ENCODE measurements at places on chromosomes 3 and 15.

- DNase-seq, result no peak
These were observed 74.4 kb downstream of the DLG1 start for GRCh38 chr3:197224034-197224444.

- no peak for DNase-seq
These were observed 15.5 kb downstream of the KLF15 start for GRCh38 chr3:126341755-126342150.

GRCh38 chr15:98873441-98874218 lies 134.0 kb downstream of the PGPEP1L start:
- DNase-seq, result peak; percentile 47

DNA sequence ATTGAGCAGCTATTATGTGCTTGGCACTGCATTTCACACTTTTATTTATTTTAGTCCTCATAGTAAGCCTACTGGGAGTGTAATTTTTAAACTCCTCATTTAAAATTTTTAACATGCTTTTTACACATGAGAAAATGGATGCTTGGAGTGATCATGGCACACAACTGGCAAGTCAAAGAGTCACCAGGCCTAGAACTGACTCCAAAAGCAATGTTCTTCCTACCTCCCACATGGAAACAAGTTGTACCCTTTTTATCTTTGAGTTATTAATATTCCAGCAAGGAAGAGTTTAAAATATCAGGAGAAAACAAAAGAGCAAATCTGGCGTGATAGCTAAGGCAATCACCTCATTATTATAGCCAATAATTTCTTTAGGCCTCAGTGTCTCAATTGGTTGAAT lies 100.6 kb downstream of the MEIS2 start:
- no peak for DNase-seq

DNA sequence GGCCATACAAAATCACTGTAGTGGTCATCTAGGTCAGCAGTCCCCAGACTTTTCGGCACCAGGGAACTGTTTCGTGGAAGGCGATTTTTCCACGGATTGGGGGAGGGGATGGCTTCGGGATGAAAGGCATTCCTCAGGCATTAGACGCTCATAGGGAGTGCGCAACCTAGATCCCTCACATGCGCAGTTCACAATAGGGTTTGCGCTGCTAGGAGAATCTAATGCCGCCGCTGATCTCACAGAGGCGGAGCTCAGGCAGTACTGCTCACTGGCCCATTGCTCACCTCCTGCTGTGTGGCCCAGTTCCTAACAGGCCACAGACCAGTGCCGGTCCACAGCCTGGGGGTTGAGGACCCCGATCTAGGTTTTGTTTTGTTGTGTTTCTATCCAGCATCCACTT lies 200.1 kb downstream of the SLC9A9 start:
- DNase-seq, result peak; percentile 71

- DNase-seq, result no peak
These were observed 5.6 kb upstream of the P2RY14 start for GRCh38 chr3:151283907-151284461.

- no peak for DNase-seq
These were observed 86.7 kb downstream of the FAM43A start for GRCh38 chr3:194772241-194773000.

DNA sequence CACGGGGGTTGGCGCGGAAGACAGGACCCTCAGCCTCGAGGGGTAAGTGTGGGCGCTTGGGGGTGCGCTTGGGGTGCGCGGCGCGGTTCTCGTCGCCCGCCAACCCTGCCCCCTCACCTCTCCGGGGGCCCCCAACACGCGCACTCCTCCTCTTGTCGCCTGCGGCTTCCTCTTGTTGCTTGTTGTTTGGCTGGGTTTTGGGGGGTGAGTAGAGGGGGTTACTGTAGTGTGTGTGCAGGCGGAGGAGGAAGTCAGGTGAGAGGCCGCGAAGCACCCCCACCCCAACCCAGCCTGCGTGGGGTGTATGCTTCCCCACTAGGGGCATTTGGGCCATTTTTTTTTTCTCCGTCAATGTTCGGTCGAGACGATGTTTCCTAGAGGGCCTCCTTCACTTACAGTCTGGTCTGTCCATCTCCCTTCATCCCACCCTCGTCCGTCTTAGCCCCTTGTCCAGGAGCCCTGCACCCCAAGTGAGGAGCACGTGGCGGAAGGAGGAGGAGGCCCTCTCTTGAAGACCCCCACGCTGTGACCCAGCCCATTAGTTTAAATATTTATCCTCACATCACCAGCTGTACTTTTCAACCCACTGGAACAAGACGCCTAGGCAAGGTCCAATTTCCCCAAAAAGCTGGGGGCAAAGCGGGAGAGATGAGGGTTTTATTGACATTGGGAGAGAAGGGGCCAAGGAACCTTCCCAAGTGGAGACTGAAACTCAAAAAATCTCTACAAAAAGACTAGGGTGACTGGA lies 20.4 kb upstream of the SATB1 start:
- peak; percentile 11 for DNase-seq

GRCh38 chr3:6260551-6261191 lies 600.2 kb upstream of the GRM7 start:
- DNase-seq, result no peak
